ENCODE measurements at places on chromosomes 3 and 15. TPM values are rescaled to one million over a fixed set of nuclear protein-coding genes. Genes with fewer than 3 reads are reported as not detected.

Gene MKRN3
- total RNA-seq: under 0.01 TPM

Gene CCR8
- total RNA-seq: not detected

Gene TEX55
- total RNA-seq: not detected

Gene BRK1
- total RNA-seq: 112 TPM

Gene ZNF662
- 3.3 TPM for total RNA-seq
